ENCODE measurements at places on chromosomes 3 and 15.

- no peak for DNase-seq
Observed at GRCh38 chr3:108966773-108967172, 13.1 kb upstream of the GUCA1C start.

DNA sequence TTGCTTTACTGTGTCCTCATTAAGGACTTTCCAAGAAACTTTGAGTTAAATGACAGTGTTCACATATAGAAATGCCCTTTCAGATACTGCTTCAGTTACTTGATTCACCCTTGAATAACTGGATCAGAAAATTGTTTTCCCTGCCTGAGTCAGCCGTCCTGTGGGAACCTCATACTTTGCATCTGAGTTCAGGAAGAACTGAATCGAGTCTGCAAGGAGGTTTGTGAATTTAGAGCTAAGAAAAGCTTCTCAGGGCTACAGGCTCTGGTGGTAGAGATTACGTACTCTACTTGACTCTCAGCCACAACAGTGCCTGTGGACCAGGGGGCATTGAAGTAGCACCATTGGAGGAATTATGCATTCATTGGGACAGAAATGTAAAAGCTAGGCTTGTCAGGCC, 252.4 kb upstream of the C2CD4B start:
- no peak for DNase-seq

GRCh38 chr15:94770199-94770598, 538.8 kb downstream of the MCTP2 start:
- DNase-seq, result no peak

- DNase-seq, result peak; percentile 59
Observed at GRCh38 chr3:192514754-192515663, 212.3 kb downstream of the FGF12 start.

DNA sequence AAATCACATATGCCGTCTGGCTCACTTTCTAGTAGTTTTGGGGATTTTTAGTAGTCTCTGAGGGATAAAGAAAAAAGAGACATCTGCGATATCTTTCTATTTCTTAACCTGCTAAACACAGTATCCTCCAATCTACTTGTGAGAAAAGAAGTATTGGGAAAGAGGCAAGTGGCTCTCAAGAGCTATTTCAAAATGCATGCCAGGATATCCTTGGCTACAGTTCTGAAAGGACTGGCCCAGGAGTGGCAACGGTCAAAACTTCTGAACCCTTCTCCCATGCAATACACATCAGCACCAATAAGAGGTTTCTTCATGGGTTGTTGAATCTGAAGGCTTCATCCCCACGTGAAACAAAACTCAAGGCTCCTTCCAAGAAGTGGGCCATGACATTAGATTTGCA, 204.0 kb upstream of the WNT5A start:
- DNase-seq, result no peak

DNA sequence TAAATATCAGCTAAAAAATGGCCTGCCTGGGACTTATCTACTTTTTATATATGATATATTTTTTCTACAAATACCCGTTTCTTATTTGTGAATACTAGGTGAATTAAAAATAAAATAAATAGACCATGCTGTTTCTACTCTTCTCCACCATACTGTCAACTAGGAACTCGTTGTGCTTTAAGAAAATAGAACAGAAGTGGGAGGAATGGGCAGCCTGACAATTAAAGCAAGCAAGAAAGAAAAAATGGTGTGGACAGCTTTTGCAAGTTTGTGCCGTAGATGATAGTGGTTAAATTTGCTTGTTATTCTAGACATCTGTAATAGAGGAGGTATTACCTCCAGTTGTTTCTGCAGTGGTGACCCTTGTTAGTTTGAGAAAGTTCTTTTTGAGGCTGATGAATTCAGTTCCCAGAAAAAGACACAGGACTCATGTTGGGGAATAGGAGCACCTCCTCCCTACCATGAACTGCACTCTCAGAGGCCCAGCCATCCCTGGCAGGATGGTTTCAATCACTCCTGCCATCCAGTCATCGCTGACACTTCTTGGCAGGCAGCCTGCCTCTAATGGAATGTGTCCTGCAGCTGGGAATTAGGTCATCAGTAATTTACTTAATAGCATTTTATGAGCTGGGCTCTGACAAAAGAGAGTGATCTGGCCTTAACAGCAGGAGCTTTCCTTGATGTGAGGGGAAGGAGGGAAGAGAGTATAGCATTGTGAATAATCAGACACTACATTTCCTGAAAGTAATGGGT, 105.0 kb upstream of the GAP43 start:
- DNase-seq, result peak; percentile 35

- no peak for DNase-seq
Observed at GRCh38 chr3:184737641-184738505, 26.0 kb upstream of the MAGEF1 start.

GRCh38 chr3:25091934-25092333, 336.1 kb upstream of the RARB start:
- DNase-seq, result no peak

GRCh38 chr3:8970971-8971589, 7.8 kb upstream of the RAD18 start:
- DNase-seq, result peak; percentile 54

DNA sequence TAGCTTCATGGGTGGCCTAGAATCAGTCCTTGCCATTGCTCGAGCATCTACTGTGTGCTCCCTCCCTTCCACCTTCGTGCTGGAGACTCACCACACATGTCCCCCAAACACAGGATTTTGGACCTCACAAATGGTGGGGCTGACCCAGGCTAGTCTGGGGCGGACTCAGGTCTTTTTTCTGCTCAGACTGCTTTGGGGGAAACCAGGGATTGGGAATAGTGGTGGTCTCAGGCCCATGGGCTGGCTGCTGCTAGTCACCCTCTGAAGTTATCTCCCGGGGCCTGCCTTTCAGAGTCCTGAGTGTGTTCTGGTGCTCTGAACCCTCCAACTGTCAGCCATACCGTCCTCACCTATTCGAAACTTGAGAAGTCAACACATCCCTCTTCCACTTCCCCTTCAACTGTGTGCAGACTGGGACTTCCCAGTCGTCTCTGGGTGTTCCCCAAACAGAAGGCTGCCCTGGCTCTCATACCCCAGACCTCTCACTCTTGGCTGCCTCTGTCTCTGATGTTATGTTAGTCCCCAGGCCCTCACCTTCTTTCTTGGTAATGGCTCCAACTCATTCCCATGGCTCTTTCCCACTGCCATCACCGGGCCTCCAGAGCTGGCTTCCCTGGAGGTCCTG, 46.0 kb downstream of the PPCDC start:
- DNase-seq, result no peak

- DNase-seq, result no peak
Observed at GRCh38 chr3:16692486-16693344, 87.5 kb upstream of the DAZL start.

- no peak for DNase-seq
Observed at GRCh38 chr3:57163751-57164150, 1.4 kb downstream of the IL17RD start.

GRCh38 chr15:70439304-70439877, 324.0 kb downstream of the UACA start:
- no peak for DNase-seq

GRCh38 chr15:63288778-63289378, 11.5 kb downstream of the APH1B start:
- DNase-seq, result no peak
